Activated T-helper 1 cell treated with anti-CD3 and anti-CD28 coated beads, Interleukin-2, amount 50 U/mL, for 16 hours (primary cell): ENCODE measurements at places on chromosomes 16 and 17.

DNA sequence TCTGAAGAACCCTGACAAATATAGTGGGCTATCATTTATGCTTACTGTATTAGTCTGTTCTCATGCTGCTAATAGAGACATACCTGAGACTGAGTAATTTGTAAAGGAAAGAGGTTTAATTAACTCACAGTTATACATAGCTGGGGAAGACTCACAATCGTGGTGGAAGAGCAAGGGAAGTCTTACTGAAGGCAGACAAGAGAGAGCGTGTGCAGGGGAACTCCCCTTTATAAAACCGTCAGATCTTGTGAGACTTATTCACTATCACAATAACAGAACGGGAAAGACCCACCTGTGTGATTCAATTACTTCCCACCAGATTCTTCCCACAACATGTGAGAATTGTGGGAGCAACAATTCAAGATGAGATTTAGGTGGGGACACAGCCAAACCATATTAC, 526.8 kb upstream of the GOT2 start:
- DNase-seq: no peak

- DNase-seq: no peak
Measured at GRCh38 chr17:35254107-35254773, 11.4 kb downstream of the SLFN5 start.

DNA sequence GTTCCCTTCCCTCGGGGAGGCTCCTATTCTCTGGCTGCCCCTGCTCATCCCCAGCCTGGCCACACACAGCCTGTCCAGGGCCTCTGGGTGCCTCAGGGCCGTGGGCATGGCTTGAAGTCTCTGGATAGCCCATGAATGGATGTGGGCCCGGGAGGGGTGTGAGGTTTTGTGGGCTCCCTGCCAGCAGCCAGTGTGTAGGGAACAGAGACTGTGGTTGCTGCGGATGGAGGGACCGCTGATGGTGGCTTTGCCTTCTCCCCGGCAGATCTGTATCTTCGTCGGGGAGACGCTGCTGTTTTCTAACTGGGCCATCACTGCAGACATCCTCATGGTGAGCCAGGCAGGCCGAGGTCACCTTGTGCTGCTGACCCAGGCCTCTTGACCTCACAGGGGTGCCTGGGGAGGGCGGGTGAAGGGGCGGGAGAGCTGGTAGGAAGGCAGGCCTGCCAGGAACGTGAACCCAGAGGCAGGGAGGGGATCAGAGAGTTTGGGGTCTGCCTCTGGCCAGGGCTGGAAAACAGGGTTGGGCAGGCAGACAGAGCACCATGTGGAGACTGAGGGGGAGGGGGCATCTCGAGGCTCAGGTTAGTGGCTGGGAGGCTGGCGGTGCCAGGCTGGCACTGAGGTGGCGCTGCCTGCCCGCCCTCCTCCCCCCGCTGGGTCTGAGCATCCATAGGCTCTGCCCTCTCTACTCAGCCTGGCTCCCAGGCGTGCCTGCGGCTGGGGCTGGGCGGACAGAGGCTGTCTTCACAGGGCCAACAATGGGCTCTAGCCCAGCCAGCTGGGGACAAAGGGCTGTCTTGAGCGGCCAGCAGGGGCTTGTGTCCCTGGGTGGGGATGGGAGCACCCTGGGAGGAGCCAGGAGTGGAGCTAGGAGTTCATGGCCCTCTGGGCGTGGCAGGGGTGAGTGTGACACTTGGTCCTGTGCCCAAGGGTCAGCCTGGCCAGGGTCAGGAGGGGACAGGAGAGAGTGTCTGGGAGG, 21.4 kb downstream of the MYBBP1A start:
- DNase-seq: no peak

DNA sequence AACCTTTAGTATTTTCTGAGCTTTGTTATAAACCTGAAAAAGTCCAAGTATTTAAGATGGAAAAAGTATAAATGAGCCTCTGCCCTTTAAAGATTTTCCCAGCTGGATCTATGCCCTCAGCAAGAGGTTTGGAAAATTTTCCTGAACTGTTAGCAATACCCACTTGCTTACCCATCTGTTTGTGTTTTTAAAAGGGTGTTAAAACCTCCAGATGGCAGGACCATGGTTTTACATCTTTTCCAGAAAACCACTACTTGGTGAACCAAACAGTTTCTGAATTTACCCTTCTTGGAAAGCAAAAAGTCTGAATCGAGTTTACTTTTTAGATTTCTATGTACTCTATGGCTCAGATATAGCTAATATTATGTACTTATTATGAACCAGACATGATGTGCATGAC, 719 bp downstream of the PMFBP1 start:
- DNase-seq: no peak

GRCh38 chr16:79598348-79599181, 2.0 kb downstream of the MAF start:
- no peak for DNase-seq

DNA sequence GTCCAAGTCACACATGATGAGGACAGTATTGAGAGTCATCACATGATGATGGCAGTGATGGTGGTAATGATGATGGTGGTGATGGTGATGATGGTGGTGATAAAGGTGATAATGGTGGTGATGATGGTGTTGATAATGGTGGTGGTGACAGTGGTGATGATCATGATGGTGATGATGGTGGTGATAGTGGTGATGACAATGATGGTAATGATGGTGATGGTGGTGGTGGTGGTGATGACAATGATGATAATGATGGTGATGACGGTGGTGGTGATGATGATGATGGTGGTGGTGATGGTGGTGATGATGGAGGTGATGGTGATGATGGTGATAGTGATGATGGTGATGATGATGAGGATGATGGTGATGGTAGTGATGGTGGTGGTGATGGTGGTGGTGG, 190.2 kb upstream of the ZNF469 start:
- DNase-seq: no peak

- DNase-seq: no peak
Measured at GRCh38 chr17:64653325-64653984, 8.7 kb downstream of the SMURF2 start.

GRCh38 chr16:4980691-4981090, 22.6 kb downstream of the SEC14L5 start:
- no peak for DNase-seq

DNA sequence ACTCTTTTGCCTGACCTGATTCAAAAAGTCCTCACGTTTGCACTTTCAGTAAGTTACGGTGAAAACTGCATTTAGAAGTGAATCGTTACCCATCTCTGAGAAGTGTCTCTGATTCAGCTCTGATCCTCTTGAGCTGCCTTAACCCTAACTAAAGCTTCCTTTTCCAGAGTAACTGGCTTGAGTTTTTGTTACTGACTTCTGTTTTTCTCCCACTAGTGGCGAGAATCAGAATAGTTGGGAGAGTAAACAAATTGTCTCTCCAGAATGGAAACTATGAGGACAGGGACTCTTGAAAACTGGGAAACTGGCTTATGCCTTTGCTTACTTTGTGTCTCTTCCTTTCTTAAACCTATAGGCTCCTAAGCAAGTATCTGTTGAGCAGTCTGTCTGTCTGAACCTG, 31.3 kb upstream of the KPNB1 start:
- no peak for DNase-seq

- DNase-seq: peak; percentile 17
Measured at GRCh38 chr17:1573932-1574696, 11.5 kb upstream of the PITPNA start.
